NCI-H2171 (cell line): ENCODE measurements at places on chromosomes 16 and 17.

GRCh38 chr17:74623693-74624093, at the start of gene CD300E:
CD300E (minus strand) TSS chr17:74623738; CDS start chr17:74623621, 117 bp downstream.
- DNase-seq = no peak

GRCh38 chr17:55634702-55635101, 88.0 kb downstream of the TMEM100 start:
- no peak for DNase-seq

- no peak for DNase-seq
Measured at GRCh38 chr17:64126918-64127317, 3.0 kb downstream of the ERN1 start.

DNA sequence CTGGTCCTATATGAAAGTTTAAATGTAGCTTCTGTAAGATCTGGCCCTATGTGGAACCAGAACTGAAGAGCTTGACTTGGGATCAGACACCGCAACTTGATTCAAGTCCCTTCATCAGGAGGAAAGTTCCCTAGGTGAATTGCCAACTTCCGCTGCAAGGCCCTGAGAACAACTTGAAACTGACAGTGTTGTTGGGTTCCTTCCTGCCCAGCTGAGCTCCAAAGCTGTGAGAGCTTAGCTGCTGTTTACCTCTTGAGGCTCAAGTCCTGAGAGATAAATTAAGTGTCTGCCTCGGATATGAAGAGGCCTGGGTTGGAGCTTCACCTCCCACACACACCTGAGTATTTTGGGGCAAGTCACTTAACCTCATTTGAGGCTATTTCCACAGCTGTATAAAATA, 44.7 kb downstream of the REXO5 start:
- DNase-seq = no peak

- DNase-seq = peak; percentile 25
Measured at GRCh38 chr17:71118039-71118438, 948.7 kb downstream of the KCNJ2 start.

GRCh38 chr17:7043182-7043496, 753 bp downstream of the SLC16A11 start:
- DNase-seq = no peak

GRCh38 chr16:25011891-25012514, 3.2 kb downstream of the ARHGAP17 start:
- DNase-seq = no peak
